Mesothelial cell of epicardium (in vitro differentiated cells): ENCODE measurements at places on chromosomes 3 and 15.

DNA sequence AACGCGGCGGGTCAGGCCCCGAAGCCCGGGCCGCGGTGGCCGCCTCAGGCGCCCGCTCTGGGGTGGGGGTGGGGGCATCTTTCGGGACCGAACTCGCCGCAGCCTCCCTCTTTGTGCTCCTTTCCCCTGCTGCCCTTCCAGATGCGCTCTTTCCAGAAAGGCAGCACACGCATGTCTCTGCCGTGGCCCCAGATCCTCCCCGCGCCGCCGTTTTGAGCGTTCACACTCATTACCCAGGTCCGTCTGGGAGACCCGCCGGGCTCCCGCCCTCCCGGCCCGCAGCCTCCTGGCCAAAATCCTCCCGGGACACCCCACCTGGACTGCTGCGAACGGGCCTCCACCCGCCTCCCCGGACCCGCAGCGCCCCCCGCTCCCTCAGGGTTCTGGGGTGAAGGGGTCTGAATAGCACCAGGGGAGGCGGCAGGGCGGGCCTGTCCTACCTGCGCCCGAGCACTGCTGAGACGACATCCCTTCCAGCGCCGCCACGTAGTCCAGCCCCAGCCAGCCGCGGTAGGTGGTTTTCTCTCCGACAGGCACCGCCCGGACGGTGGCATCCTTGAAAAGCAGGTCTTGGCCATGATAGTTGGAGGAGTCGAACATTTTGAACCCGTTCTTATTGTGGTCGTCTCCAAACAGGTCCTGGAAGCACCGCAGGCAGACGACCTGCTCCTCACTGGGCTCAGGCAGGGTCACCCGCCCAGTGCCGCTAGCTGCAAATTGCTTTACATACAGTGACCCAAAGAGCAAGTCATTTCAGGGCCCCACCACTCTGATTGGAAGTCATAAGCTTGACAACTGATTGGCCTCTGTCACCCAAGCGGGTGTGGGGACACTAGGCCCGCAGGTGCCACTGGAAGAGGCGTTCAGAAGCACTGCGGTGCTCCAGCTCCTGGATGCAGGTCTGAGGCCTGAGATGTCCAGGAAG lies 25.9 kb downstream of the MELTF start:
- no peak for DNase-seq
- H3K27ac ChIP-seq = peak overlapping the region; percentile 93
- peak overlapping the region; percentile 81 for H3K4me3 ChIP-seq

- no peak for DNase-seq
- no peak overlapping the region for H3K4me3 ChIP-seq
- no peaks in the 10 kb centered on the region for H3K4me1 ChIP-seq
- H3K27me3 ChIP-seq = no peaks in the 10 kb centered on the region
- H3K27ac ChIP-seq = no peak overlapping the region
Measured at GRCh38 chr3:8103954-8104353, 397.7 kb upstream of the LMCD1 start.

DNA sequence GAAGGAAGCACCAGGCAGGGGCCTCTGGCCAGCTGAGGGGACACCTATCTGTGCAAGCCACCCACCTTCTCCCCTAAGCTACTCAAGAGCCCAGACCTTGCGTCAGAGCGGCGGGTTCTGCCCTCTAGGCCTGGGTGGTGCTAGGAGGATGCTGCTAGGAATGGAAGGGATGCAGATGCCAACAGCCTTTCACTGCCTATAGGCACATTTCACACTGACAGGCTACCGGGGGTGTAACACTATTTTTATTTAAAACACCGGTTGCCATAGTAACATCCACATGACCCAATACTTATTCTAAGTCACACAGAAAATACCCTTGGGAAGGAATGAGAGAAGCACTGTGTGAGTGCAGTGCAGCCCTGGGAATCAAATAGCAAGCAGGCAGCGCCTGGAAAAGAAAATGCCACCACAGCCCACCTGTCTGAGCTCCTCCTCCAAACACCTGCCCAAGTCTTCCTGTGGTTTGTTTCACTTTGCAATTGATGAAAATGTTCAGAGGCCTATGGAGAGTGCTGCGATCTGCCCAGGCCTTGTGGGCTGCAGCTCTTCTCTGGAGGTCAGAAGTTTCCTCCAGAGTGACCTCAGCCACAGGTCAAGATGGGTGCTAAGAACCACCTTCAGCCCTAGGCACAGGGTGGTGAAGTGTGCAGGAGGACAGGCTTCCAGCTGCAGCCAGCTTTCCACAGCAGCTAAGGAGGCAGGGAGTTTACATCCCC lies 113.5 kb upstream of the TOPAZ1 start:
- H3K36me3 ChIP-seq = no peaks in the 10 kb centered on the region
- no peak overlapping the region for H3K4me3 ChIP-seq
- no peak for DNase-seq
- H3K27ac ChIP-seq = no peak overlapping the region

GRCh38 chr3:152909180-152909883 lies 74.4 kb downstream of the P2RY1 start:
- no peak overlapping the region for H3K4me3 ChIP-seq
- no peaks in the 10 kb centered on the region for H3K36me3 ChIP-seq
- H3K4me1 ChIP-seq = peaks cover 15% of the 10 kb centered on the region
- no peak for DNase-seq
- no peaks in the 10 kb centered on the region for H3K27me3 ChIP-seq

DNA sequence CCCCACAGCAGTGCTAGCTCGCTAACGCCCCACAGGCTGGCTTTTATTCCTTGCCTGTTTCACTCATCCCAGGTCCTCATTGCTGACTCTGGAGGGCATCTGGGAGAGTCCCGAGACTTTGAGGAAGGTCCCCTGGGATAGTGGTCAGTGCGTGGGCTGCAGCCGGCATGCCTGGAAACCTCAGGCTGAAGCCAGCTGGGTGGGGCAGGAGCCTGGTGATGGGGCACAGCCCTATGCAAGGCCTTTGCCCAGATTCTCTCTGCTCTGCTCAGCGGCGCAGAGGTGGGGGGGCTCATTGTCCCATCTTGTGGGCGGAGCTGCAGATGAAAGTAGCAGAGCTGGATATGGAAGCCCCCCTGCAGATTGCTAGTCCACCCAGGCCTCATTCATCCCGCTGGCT lies 55.7 kb upstream of the SMAD6 start:
- DNase-seq = no peak
- peaks cover 49% of the 10 kb centered on the region for H3K4me1 ChIP-seq
- no peak overlapping the region for H3K27ac ChIP-seq
- no peak overlapping the region for H3K4me3 ChIP-seq
- H3K27me3 ChIP-seq = no peaks in the 10 kb centered on the region

DNA sequence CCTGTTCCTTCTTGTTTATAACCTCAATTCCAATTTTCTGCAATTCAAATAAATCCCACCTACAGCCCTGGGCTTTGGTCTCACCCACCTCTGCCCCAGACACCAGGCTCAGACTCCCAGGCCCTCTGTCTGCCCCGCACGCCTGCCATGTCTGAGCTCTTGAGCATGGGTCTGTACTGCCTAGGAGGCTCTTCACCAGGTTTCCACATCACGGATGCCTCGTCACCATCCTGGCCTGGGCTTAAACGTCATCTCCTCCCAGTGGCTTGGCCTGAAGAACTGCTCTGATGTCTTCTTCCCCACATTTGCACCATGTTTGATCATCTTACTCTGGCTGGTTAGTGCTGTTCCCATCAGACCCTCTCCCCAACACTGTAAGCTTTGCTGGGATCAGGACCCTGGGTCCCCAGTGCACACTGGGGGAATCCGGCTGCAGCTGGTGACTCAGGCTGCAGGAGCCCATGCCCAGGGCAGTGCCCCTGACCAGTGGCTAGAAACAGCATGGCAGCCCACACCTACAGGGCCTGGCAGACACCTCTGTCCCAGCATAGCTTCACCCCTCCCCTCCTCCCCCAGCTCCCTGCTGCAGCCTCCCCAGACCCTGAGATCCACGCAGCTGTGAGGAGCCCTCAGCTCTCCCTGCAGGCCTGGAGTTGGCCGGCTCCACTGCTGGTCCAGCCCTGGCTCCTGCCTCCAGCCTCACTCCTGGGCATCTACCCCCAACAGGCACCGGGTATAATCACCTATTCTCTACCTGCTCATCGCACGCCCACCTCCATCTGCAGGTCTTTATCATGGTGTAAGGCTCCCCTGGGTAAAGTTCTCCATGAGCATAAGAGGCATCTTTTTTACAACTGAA lies 162.8 kb upstream of the NSMCE3 start:
- no peaks in the 10 kb centered on the region for H3K36me3 ChIP-seq
- H3K4me3 ChIP-seq = no peak overlapping the region
- DNase-seq = no peak
- no peak overlapping the region for H3K27ac ChIP-seq

- H3K4me3 ChIP-seq = no peak overlapping the region
- H3K27ac ChIP-seq = no peak overlapping the region
- no peaks in the 10 kb centered on the region for H3K36me3 ChIP-seq
- H3K27me3 ChIP-seq = no peaks in the 10 kb centered on the region
- no peaks in the 10 kb centered on the region for H3K4me1 ChIP-seq
Measured at GRCh38 chr3:122208579-122208978, 25.1 kb downstream of the CASR start.

DNA sequence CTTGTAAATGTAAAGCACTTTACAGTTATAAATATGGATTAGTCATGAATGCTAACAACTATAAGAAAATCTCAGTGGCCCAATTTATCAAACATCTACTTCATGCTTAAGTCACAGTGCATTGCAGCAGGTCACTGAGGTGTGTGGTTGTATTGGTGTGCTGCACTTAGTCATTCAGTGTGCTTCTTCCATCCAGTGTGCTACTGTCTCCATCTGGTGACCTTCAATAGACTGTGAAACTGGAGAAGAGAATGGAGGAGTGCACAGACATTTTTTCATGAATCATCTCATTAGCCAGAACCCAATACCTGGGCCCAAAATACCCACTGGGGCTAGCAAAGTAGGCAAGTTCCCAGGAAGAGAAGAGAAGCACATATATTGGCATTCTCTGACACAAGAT lies 199.6 kb downstream of the SHOX2 start:
- no peak overlapping the region for H3K27ac ChIP-seq
- no peaks in the 10 kb centered on the region for H3K4me1 ChIP-seq
- H3K27me3 ChIP-seq = peaks cover 22% of the 10 kb centered on the region
- no peak overlapping the region for H3K4me3 ChIP-seq
- no peaks in the 10 kb centered on the region for H3K36me3 ChIP-seq

DNA sequence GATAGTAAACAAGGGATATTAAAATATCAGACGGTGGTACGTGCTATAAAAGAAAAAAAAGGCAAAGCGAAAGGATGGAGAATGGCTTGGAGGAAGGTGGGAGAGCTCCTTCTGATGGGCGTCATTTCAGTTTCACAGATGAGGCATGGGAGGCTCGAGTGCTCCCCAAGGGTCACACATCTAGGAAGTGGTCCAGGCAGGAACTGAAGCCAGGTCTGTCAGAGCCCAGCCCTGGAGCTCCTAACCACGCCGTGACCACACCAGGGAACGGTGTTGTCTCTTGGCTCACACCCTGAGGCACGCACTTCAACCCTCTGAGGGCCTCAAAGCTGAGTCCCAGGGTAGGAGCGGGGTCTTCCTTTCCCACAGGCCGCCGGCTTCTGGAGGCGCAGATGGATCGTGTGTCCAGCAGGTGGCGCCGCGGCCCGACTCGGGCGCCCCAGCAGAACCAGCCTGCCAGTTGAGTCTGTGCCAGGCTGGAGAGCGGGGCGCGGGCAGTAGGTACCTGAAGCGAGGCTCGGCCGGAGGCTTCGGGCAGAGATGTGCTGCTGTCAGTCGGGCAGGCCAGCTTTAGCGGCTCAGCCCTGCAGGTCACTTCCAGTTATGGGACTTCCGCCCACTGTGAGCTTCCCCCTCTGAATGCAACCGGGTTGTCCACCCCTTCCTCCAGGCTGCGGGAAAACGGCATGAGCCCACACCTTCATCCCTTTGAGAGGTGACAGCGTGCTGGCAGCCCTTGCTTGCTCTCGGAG lies 68.1 kb downstream of the SLC6A1 start:
- H3K27ac ChIP-seq = no peak overlapping the region
- H3K27me3 ChIP-seq = peaks cover 51% of the 10 kb centered on the region
- peak; percentile 82 for DNase-seq
- H3K4me1 ChIP-seq = no peaks in the 10 kb centered on the region
- H3K36me3 ChIP-seq = no peaks in the 10 kb centered on the region

DNA sequence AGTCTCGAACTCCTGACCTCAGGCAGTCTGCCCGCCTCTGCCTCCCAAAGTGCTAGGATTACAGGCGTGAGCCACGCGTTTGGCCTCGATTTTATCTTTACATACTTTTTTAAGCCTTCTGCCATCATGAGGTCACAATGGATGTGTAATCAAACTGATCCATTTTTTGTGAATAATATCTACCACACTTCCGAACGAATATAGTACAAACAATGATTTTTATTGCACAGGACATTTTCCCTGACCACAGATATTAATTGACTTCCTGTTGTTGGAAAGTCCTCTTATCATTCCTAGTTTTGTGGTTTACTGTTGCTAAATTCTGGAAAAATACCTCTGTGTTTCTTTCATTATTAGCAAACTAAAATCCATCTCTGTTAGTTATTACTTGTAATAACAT lies 68.9 kb downstream of the MINDY2 start:
- no peak overlapping the region for H3K27ac ChIP-seq
- H3K4me3 ChIP-seq = no peak overlapping the region
- no peaks in the 10 kb centered on the region for H3K27me3 ChIP-seq

DNA sequence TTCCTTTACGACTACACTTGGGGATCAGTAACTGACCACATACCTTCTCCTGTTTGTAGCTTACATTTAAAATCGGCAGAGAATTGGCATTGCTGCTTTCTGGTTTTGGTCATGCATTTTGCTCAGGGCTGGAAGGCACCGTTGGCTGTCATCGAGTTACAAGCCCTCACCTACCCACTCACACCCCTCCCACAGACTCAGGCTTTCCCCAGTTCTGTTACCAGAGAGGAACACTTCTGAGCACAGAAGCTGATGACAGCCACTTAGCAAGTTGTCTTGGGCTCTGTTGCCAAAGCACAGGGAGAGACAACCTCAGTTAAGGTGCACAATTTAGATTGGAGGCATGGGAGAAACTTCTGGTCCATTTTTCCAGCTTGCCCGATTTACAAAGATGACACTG lies 204.8 kb upstream of the TOPAZ1 start:
- no peak for DNase-seq
- H3K4me1 ChIP-seq = no peaks in the 10 kb centered on the region
- no peak overlapping the region for H3K27ac ChIP-seq
- H3K4me3 ChIP-seq = no peak overlapping the region

DNA sequence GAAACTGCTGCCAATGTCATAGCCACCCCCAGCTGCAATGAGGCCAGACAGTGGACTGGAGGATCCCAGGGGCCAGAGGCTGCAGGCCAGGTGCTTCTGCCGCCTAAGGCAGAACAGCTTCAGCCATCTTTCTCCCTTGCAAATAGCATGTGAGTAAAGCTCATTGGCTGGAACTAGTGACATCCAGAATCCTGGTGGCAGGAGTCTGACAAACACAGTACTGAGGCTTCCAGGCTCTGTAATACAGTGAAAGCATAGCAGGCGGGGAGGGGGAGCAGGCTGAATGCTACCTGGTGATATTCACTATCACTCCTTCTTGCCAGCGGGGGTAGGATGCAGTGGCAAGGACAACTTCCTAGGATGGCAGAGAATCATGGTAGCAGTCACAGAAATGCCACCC lies 36.5 kb upstream of the TBC1D21 start:
- H3K36me3 ChIP-seq = no peaks in the 10 kb centered on the region
- H3K27me3 ChIP-seq = peaks cover 78% of the 10 kb centered on the region
- no peak overlapping the region for H3K4me3 ChIP-seq
- no peak overlapping the region for H3K27ac ChIP-seq

GRCh38 chr3:51777985-51778384 lies 1.1 kb downstream of the IQCF6 start:
- H3K4me3 ChIP-seq = no peak overlapping the region
- H3K36me3 ChIP-seq = no peaks in the 10 kb centered on the region
- peaks cover 30% of the 10 kb centered on the region for H3K27me3 ChIP-seq
- H3K27ac ChIP-seq = no peak overlapping the region
